SHP77 treated with DMSO at 0.1 percent for 48 hours (cell line): ENCODE measurements at places on chromosomes 16 and 17.

- DNase-seq = peak; percentile 15
Measured at GRCh38 chr17:63881935-63882601, at the start of gene GH2. Gene GH2, minus strand, starts transcription at chr17:63881944. Its CDS starts 143 bp downstream, at chr17:63881801.

GRCh38 chr17:2964831-2965230, 98.6 kb downstream of the OR1D5 start:
- DNase-seq = no peak

DNA sequence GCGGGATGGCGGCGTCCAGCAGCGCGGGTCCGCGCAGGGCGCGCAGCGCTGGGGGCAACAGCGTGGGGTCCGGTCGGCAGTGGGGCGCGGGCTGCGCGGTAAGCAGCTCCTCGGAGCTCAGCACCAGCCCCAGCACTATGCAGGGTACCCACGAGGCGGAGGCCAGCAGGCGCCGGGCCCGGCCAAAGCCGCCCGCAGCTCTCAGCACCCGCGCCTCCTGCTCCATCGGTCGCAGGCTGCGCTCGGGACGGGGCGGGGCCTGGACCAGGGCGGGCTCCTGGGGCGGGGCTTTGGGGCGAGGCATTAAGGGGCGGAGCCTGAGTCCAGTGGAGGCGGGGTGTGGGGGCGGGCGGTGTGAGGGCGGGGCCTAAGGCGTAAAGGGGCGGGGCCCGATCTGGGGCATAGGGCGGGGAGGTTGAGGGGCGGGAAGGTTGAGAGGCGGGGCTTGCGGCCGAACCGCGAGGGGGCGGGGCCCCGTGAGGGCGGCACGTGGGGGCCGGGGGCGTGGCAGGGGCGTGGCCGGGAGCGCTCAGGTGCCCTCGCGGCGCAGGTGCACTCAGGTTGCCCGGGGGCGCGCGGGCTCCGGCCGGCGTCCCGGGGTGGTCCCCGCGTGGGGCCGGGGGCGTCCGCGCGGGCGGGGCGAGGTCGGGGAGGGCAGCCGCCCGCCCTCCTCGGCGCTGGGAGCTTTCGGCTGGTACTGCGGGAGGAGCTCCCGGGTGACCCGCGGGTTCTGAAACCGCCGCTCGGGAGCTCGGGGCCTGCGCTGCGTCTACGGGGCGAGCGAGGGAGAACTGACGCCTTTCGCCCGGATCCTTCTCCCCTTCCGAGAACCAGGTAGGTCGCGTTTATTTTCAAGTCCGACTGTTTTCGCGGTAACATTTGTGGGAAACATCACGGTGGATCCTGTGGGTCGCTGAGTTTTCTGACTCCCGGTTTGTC, 1.4 kb upstream of the SLC22A31 start:
- DNase-seq = no peak

GRCh38 chr16:88886845-88887521, 20.5 kb upstream of the PABPN1L start:
- DNase-seq = no peak

- no peak for DNase-seq
Measured at GRCh38 chr16:10765772-10766171, 22.1 kb downstream of the NUBP1 start.

- peak; percentile 99 for DNase-seq
Measured at GRCh38 chr17:17533901-17534441, 37.8 kb upstream of the RASD1 start.

- peak; percentile 81 for DNase-seq
Measured at GRCh38 chr17:48307814-48308411, 122.1 kb downstream of the SKAP1 start.

- peak; percentile 20 for DNase-seq
Measured at GRCh38 chr17:21272881-21273792, 11.4 kb upstream of the MAP2K3 start.

GRCh38 chr17:73090396-73091202, 1.9 kb downstream of the SLC39A11 start:
- DNase-seq = no peak

DNA sequence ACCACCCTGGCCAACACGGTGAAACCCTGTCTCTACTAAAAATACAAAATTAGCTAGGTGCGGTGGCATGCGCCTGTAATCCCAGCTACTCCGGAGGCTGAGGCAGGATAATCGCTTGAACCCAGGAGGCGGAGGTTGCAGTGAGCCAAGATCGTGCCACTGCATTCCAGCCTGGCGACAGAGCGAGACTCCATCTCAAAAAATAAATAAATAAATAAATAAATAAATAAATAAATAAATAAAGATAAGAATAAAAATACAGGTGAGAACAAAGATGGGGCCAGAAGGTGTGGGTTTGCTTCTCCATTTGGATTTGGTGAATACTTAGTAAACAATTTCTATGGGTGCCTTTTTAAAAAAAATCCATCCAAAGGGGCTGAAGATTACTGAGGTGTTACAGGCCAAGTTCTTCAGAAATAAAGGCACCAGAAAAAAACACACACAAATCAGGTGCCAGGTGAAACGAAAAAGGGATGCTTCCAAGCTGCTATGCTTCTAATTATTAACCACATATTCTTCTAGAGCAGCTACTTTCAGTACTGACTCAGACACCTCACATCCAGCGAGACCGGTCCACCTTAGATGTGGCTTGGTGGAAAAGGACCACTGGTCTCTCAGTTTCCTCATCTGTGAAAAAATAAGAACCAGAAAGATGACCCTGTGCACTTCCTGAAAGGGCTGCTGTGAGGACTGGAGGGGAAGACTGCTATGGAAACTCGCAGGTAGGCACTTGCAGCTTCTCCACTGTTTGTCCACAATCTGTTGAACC, 9.2 kb downstream of the GLYR1 start:
- no peak for DNase-seq

- no peak for DNase-seq
Measured at GRCh38 chr17:4215882-4216570, 47.8 kb downstream of the ANKFY1 start.

DNA sequence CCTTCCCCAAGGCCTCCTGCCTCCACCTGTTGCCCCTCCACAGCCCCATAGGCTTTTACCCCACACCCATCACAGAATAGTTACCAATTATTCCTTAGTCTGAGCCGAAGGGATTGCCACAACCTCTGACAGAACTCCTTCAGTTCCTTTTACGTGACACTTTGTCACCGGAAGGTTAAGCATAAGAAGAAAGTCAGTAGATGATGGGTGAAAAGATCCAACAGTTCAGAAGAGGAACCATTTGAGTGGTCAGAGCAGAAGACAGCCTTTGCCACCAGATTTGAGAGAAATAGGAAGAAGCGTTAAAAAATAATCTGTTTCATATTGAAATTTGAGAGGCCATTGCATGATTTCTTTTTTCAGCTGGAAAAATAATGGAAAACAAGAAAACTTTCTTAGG, 1.2 kb downstream of the SRR start:
- DNase-seq = no peak

GRCh38 chr16:31461921-31462804, 2.9 kb downstream of the ARMC5 start:
- no peak for DNase-seq

GRCh38 chr17:38322156-38322779, 21.5 kb downstream of the GPR179 start:
- no peak for DNase-seq

GRCh38 chr16:56732366-56732765, 2.4 kb downstream of the NUP93 start:
- no peak for DNase-seq

DNA sequence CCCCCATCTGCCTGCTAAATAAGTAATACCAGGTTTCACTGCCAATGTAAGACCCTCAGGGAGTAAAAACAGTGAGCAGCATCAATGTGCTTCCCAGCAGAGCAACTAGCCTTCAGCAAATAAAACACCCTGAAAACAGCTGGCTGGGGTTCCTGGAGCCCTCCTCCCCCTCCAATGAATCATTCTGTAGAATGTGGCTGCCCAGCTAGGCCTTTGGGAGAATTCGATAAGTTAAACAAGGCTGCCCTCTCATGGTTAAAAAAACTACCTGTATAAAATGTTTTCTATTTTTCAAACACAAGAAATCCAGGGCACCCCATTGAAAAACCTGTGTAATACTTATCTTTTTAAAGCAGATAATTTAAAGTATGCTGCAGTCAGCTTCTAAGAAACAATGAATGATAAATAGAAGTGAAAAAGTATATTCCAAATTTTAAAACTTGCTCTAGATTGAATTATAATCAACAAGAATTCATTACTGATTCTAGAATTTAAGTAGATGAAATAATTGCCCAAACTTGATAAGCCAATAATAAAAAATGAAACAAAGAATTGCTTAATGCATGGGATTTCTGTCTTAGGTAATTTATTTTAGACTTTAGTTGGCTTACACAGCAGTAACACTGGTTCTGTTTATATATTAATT, 9.4 kb upstream of the TOM1L1 start:
- peak; percentile 48 for DNase-seq

DNA sequence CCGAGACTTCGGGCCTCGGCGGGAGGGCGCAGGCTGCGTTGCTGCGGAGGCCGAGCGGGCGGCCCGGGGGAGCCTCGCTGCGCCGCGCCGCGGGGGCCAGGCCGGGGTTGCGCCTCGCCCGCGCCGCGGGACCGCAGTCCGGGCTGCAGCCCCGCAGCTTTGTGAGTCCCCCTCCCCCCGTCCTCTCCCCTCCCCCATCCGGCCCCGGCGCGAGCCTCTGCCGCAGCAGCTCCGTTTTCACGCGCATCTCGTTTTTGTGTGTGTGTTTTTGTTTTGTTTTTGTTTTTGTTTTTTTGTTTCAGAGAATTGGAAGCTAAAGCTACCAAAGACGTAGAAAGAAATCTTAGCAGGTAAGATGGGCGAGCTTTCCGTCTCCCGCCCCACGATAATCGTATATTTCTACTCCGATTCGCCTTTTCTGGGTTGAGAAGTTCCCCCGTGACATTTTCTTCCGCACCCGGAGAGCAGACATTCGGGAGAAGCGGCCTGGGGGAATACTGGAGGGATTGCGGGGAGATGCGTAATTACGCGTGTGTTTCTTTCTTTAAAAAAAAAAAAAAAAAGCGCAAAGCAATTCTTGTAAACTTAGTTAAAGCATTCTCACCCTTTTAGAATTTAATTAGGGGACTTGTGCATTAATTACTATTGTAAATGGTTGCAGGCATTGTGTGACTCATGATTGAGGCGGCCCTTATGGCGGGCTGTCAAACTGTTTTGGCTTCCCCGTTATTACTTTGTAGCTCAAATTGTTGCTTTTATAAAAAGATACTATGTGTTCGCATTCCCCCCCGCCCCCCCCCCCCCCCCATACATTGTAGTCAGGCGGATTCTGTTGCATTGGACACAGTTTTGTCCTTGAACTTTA, 732 bp downstream of the TNRC6A start:
- no peak for DNase-seq

DNA sequence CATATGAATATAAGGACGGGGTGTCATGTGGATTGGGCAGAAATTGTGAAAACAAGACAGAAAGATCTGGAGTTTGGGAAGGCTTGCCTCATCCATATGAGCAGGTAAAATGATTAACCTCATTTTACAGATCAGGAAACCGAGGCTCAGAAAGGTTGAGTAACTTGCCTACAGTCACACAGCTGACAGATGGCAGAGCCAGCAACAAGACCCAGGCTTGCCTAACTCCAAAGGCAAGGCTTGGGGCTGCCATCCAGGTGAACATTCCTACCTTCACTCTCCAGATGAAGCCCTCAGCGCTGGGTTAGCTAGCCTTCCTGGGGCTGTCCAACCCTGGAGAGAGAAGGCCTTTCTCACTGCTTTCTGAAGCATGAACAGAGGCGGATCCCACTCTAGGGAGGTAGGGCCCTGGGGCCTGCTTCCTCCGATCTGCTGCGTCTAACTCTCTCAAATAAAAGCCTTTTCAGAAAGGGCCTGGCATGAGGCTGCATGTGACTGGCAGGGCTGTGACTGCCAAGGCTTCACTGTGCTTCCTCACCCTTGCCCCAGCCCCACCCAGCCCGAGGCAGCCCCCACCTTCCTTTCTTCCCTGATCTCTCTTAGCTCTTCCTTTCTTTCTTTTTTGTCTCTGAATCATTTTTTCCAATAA, 107.8 kb downstream of the GNAO1 start:
- no peak for DNase-seq

- no peak for DNase-seq
Measured at GRCh38 chr16:56667581-56668571, at the start of gene MT1G. Gene MT1G, minus strand, starts transcription at chr16:56668065. Its CDS starts 72 bp downstream, at chr16:56667993.

- no peak for DNase-seq
Measured at GRCh38 chr16:49542391-49542891, 168.8 kb downstream of the C16orf78 start.

DNA sequence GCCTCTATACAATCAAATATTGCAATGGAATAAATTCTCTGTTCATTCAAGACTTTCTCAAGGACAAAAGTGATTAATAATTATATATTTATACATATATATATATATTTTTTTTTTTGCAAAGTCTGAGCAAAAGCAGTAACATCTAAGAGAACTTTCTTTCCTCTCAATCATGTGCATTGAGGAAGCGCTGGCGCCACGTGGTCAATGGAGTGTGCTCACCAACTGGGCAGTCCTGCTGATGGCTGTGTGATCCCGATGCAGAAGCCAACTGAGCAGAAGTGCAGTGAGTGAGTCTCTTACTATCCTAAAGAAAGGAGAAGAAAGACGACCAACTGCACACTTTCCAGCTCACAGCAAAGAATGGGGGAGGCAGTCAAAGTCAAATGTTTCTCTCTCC, 37.2 kb upstream of the ULK2 start:
- DNase-seq = no peak

DNA sequence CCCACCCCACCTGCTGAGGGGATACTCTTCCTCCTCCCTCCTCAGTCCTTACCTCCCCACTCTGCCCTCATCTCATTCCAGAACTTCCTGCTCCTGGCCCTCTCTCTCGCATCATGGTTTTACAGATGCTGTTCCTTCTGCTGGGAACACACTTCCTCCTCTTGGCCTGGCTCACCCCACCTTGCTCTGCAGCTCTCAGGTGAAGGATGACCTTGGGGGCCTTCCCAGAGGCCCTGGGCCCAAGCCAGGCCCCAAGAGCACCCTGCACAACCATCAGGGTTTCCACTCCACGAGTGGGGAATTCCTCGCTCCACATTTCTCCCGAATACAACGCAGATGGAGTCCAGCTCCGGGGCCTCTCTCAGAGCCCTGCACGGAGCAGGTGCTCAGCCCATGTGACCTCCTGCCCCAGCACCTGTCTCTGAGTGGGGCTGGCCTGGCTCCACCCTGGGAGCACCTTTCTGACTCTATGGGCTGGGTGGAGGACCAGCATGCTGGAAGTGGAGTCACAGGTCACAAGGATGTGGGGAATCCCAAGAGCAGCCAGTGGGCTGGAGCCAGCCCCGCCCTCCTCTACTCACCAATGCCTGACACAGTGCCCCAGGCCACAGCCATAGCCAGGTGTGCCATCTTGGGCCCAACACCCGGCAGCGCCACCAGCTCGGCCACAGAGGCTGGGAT, 4.5 kb downstream of the NTHL1 start:
- no peak for DNase-seq

GRCh38 chr17:75094871-75095399, 7.2 kb downstream of the SLC16A5 start:
- no peak for DNase-seq

- no peak for DNase-seq
Measured at GRCh38 chr17:4898351-4898750, 985 bp upstream of the C17orf107 start.

GRCh38 chr17:35778641-35779196, 16.7 kb downstream of the MMP28 start:
- DNase-seq = no peak

DNA sequence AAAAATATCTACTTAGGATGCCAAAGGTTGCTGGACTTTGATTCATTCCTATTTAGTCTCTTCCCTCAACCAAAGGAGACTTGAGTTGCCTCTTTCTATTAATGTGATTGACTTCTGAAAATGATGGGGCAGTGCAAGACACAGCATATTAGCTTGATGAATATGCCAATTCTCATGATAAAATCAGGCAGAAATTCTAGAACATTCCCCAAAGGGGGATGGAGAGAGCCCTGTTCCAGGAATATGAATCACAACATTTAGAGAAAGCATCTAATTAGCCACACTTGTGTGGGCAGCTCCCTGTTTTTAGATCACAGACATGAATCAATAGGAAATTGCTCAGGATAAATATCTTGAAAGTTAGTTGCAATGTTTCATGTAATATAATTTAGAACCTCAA, 584.0 kb upstream of the CDH8 start:
- no peak for DNase-seq
